ENCODE measurements at places on chromosomes 13 and 19.
A peak's percentile ranks its signal among the peaks of the same experiment; 100 is the strongest.

DNA sequence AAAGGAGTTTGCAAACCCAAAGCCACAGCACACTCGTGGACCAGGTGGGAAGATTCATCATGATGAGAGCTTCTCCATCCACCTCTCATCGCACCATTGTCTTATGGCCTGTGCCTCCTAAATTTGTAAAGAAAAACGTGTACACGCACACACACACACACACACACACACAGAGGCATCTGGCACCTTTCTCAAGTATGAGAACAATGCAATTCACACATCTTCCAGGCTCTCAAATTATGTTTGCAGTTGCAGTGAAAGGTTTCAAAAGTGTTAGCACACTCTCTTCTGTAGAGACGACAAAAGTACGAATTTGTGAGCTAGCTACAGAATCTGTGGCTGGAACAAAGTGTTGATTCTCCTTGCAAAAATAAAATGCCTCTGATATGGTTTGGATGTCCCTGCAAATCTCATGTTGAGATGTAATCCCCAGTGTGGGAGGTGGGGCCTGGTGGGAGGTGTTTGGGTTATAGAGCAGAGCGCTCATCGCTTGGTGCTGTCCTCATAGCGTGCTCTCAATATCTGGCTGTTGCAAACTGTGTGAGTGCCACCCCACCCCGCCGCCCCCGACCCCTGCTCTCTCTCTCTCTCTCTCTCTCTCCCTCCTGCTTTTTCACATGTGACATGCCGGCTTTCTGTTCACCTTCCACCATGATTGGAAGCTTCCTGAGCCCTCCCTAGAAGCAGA, 21.8 kb upstream of the RAB20 start:
- DNase-seq, result no peak

DNA sequence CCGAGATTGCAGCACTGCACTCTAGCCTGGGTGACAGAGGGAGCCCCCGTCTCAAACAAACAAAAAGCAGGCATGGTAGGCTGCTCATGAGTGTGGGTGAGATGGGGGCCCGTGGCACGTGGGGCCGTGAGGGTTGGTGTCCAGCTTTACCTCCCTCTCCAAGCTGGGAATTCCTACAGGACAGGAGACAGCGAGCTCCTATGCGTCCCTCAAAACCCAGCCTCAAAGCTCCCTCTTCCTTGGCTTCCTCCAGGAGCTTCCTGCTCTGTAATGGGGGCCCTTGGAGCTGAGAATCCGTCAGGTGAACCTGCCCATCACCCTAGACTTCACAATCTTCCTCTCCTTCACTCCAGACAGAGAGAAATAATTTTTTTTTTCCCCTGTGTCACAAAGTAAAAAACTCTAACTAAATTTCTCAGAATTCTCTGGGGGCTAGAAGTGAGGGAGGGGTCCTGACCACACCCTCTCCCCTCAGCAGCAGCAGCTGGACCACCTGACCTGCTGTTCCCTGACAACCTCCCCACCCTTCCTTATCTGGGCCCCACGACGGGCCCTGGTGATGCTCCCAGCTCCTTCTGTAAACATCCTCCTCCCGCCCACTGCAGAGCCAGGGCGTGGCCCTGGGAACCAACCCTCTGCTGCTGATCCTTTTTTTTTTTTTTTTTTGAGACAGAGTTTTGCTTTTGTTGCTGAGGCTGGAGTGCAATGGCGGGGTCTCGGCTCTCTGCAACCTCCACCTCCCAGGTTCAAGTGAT, 22.1 kb upstream of the WDR18 start:
- DNase-seq, result no peak

DNA sequence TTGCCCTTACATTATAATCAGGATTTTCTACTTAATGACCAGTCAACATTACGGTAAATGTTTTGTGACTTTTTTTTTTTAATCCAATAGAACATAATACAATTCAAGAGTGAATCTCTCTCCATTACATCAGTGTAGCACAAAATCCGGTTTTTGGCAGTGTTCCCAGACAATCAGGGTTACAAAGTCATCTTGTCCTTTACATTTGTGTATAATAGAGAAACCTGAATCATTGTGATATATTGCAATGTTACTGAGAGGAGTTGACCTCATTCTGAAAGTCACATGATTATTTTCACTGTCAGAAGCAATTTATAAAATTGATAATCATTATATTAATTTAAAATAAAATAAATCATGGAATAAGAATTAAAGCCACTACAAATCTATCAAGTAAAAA, 1346.0 kb upstream of the SPRY2 start:
- no peak for DNase-seq

DNA sequence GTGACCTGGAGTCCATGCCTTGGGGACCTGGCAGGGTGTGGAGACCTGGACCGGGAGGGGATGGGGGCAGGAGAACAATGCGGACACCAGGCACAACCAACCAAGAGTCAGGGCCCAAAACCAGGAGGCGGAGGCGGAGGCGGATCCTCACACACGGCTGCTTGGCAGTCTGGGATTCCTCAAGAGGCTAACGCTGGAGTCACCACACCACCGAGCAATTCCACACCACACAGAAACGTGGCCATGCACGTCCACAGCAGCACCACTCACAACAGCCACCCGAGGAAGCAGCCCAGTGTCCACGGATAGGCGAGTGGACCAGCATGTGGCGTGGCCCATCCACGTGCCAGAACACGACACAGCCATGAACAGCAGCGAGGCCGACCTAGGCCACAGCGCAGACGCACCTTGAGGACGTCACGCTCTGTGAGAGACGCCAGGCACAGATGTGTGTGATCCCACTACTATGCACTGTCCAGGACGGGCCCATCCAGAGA, 17.7 kb downstream of the SBNO2 start:
- DNase-seq, result no peak

DNA sequence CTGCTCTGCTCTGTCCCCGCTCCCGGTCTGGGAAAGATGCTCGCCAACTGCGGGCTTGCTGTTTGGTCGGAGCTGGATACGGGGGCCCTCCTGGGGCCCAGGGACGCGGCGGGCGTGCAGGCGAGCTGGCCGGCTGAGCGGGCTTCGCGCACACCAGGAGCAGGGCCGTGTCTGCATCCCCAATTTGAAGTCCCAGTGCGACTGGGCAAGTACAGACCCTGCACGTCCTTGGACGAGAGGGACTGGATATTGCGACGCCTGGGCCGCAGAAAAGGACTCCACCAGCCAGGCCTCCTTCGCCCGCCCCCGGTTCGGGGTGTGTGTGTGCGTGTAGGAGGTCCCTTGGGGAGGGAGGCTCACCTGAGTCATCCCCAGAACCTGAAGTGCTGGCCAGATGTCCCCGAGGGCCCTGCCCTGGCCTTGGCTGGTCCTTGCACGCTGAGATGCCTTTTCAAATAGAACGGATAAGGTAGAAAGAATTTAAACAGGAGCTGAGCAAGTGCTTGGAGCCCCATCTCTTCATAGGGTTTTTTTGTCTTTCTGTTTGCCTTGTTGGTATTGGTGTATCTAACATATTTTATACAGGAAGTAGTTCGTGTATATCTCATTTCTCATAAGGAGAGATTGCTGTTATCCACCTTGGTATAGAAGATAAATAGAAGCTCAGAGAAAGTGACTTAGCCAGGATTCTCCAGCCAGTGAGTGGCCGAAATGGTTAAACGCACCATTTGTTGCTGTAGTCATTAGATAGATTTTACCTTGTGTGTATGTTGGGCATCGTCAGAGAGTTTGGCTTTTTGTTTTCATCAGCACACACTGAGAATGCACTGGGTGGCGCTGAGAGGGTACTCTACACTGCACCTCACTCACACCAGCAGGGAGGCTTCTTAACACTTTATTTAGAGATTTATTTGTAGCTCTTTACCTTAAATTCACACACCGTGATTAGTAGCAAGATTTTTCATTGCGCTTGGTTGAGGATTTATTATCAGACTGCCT, 1.1 kb downstream of the NAXD start:
- no peak for DNase-seq

- no peak for DNase-seq
Observed at GRCh38 chr13:24896061-24896460, 132.1 kb downstream of the RNF17 start.

- DNase-seq, result no peak
Observed at GRCh38 chr13:88656751-88657150, 985.6 kb downstream of the SLITRK5 start.

DNA sequence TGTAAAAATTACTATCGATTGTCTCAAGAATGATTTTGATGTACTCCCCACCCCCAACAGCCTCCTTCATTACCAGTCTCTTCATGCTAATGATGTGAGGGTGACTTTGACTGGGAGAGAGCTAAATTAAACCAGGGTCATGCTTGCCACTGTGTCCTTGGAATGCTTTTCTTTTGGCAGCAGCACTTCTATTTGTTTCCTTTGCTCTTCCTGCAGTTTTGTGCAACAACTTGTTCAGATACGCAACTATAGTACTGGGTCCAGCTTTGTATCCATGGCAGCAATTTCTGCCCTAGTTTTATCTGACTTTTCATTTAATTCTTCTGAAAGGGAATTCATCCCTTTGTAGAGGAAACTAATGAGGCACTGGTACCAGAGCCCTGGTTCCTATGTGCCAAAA, 2792.1 kb downstream of the PCDH9 start:
- no peak for DNase-seq

DNA sequence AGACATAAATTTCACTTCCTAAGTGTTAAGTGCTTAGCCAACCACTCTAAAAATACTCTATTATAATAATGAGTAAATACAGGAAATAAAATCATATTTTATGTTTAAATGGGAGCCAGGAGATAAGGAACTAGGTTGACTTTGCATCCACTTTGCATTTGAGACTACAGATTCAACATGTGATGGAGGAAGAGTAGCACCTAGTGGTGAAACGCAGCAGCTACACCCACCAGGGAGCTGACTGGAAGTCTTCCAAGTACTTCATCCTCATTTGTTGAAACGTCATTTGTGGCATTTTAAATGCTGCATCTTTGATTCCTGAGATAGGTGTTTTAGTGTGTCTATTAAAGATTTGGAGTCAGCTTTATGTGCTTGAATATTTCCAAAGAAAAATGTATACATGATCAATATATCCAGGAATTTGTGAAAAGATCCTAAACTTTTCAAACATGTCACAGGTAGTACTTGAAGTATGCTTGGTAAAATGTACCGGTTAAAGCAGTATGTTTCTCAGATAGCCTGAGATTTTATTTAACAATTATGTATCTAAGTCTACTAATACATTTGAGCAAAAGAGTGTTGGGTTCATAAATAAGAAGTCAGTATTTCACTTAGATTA, 17.4 kb upstream of the KCTD12 start:
- peak; percentile 57 for DNase-seq

DNA sequence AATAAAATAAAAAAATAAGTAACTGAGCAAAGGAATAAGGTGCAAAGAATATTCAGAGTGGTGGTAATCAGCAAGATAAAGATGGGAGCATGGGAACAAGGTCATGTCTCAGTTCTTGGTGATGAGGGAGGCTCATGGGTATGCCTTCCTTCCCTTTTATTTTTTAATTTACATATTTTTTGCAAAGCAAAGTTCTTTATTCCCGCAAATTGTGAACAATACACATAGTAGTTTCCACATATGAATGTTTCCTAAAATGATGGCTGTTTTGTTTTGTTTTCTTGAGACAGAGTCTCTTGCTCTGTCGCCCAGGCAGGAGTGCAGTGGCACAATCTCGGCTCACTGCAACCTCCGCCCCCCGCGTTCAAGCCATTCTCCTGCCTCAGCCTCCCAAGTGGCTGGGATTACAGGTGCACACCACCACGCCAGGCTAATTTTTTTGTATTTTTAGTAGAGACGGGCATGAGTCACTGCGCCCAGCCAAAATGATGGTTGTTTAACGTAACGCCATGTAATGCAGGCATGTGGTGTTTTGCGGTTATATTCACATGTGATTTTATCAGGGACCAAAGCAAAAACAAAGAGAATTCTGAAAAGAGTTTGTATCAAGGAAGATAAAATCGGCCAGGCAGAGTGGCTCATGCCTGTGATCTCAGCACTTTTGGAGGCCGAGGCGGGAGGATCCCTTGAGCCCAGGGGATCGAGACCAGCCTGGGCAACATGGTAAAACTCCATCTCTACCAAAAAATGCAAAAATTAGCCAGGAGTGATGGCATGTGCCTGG, 4.5 kb upstream of the ADGRE2 start:
- no peak for DNase-seq

- DNase-seq, result peak; percentile 69
Observed at GRCh38 chr13:52195401-52195837, 36.0 kb upstream of the NEK3 start.

GRCh38 chr19:7993560-7993959, 11.9 kb downstream of the ELAVL1 start:
- no peak for DNase-seq

GRCh38 chr19:7637374-7638256, 705 bp downstream of the STXBP2 start:
- DNase-seq, result no peak

GRCh38 chr19:28351761-28352160, 861.2 kb downstream of the UQCRFS1 start:
- no peak for DNase-seq

GRCh38 chr13:33251131-33251661, 34.4 kb downstream of the STARD13 start:
- DNase-seq, result no peak
